ENCODE measurements at places on chromosomes 2 and 18.

- no peak for DNase-seq
Measured at GRCh38 chr2:37387148-37387835, 42.9 kb downstream of the QPCT start.

DNA sequence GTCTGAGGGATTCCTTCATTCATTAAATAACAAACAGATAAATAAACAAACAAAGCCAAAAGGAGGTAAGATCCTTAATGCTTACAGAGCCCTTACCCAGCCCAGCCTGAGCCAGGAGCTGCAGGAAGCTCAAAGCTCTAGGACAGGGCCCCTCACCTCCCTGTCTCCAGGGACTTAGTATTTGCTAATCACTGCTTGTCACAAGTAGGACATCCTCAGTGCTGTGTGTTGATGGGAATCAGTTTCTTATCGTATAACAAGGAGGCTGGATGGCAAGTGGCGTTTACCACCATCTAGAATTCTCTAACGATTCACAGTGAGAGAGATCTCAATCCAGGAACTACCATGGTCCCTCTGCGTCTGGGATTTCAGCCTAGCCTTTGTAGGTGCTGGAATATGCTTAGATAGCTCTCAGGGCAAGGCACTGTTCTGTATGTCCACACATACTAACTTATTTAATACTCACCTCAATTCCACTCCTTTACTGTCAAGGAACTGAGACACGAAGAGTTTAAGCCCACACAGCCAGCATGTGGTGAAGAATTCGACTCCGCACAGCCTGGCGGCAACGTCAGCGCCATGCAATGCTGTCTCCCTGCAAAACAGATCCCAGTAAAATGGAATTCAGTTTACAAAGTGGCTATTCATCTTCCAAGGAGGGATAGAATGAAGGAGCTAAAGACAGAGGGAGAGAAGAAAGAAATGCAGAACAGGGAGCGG lies 164.8 kb downstream of the MYCN start:
- no peak for DNase-seq

GRCh38 chr2:144572977-144573376 lies 53.1 kb upstream of the ZEB2 start:
- DNase-seq, result no peak

- no peak for DNase-seq
Measured at GRCh38 chr2:12469141-12469561, 247.6 kb upstream of the TRIB2 start.

DNA sequence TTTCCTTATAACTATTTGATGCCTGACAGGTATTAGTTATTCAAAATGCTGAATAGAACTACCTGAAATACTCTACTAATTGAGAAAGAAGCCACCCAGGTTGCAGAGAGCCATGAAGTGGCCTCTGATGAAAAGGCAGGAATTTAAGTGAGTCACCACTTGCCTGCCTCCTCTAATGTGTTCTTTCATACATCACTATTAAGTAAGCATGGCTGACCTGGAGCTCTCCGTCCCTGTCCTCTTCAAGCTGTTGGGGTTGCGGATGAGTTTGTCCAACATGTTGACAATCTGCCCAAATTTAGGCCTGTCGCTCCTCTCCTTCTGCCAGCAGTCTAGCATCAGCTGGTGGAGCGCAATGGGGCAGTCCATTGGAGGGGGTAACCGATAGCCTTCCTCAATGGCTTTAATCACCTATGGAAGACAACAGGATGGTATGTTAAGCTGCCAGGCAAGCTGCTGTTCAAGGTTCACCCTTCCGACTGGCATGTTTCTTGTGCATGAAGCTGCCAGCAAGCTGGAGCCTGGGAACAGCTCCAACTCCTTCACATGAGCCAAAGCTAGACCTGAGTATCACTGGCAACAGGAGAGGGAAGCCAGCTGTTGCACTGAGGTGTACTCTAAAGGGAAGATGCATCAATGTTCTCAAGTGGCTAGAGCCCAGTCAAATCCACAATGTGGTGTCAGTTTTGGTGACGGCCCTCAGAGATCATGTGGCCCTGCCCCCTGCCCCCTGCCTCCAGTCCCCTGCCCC lies 142.2 kb downstream of the EPHA4 start:
- DNase-seq, result peak; percentile 28
